Foreskin keratinocyte (primary cell): ENCODE measurements at places on chromosomes 6 and 20.

- no peak for DNase-seq
These were observed 8.2 kb upstream of the SHLD1 start for GRCh38 chr20:5742041-5742440.

GRCh38 chr6:46419576-46420002 lies 71.7 kb downstream of the RCAN2 start:
- peak; percentile 39 for DNase-seq

DNA sequence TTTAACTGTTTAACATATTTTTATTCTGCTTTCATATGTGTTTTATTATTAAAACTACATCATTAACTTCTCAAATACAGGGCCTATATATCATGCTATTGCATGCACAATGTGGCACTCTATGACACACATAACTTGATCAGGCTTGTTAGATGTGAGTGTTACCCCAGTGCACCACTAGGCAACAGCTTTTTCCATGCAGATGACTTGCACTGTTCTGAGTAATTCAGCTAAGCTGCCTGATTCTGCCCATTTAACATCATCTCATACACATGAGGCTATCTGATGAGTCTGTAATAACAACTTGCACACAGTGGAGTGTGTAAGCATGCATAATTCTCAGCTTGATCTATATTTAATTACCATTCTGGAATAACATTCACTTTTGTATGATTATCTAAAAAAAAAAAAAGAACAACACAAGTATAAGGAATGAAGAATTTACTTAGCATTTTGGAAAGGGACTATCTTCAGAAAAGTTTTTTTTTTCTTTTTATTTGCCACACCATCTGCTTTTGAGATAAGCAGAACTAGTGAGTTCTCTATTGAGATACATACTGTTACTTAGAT lies 83.1 kb downstream of the GRM1 start:
- DNase-seq = peak; percentile 83

- no peak for DNase-seq
These were observed 280.0 kb downstream of the BMP7 start for GRCh38 chr20:56986476-56986875.

- peak; percentile 32 for DNase-seq
These were observed 621.2 kb upstream of the EYS start for GRCh38 chr6:66328200-66328599.

DNA sequence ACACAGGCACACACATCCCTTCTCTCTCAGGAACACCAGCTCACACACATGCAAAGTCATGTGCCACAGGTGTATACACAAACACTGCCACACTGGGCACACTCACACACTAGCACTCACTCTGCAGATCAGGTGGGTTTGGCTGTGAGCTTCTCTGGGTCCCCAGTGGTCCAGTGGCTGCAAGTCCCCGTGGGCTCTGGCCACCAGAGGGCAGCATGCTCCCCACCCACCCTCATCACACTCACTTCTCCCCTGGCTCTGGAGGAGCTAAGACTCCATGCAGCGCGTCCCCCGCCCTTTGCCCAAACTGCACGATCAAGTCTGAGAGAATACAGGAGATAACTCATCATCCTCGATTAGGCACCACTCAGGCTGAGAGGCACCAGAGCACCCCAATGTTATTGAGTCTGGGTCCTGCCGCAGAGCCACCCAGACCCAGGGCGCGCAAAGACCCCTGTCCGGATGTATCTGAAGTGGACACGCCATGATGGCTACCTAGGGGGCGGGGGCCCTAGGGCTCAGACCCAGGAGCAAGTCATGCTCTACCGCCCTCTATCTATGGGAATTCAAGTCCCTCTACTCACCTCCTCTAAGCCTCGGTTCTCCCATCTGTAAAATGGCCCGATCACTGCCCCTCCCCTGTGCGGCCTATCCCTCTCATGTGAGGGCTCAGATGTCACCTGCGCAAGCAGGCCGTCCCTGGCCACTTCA lies 90.5 kb downstream of the GRM4 start:
- no peak for DNase-seq

DNA sequence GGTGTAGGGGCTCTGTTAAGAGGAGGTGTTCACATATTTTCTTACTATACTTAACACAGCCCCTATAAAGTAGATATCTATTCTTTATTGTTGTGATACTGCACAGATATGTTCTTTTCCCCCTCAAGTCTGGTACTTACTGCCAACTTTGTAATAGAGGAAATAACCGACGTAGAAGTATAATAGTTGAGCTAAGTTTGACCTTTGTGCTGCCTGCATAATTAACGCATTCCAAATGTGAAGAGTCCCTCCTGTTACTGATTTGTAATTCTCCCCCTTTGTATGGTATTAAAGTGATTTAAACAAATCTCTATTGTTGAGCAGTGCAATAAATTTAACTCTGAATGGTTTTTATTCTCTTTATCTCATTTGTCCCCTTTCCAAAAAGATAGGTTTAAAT lies 39.0 kb downstream of the PHF3 start:
- DNase-seq = no peak

DNA sequence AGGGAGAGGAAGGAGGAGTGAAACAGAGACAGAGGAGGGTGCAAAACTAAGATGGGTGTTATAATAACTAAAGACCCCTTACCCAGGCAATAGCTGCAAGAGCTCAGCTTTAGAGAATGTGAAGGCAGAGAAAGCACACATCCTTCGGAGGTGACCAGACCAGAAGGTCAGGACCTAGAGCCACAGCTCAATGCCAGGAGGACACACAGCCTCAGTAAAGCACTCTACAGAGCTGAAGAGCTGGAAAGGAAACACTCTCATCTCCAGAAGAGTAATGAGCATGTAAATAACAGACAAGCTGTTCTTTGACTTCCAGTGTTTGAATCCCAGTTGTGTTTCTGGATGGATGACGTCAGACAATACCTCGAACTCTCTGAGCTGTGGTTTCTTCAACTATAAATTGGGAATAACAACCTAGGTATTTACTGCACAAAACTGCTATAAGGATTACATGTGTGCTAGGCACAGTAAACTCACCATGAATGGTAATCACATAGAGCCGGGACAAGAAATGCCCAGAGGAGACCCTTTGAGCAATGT lies 63.2 kb downstream of the MAP3K5 start:
- DNase-seq = no peak

DNA sequence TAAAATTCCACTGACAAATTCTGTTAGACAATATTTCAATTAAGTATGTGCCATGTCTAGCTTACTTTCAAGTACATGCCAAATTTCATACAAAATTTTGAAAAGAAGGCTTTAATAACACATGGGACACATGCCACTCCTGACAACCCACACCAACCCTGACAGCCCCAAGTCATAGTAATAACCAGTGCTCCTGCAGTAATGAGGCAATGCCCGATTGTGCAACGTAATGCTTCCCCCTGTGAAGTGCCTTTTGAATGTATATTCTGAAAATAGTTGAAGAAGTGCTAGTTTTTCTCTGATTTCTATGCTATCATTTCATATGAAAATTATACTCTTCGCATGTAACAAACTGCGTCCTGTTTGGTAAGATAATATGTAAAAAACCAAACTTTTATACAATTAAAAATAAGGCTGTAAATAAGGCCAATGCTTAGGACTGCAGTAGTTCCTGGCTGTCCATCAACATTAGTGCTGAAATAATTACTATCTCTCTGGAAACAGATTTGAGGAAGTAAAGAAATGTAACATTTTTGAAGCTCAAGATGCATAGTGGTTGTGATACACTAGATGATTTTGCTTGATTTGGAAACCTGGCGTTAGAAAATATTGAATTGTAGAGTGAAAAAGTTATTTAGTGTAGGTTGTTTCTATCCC lies 125.8 kb upstream of the BCLAF1 start:
- no peak for DNase-seq

- no peak for DNase-seq
These were observed 46.2 kb downstream of the CDS2 start for GRCh38 chr20:5172903-5173463.

GRCh38 chr6:151075527-151075926 lies 164.2 kb upstream of the AKAP12 start:
- peak; percentile 51 for DNase-seq

- no peak for DNase-seq
These were observed 95.6 kb downstream of the SNAP25 start for GRCh38 chr20:10314198-10314597.

GRCh38 chr6:4489538-4489937 lies 286.7 kb upstream of the CDYL start:
- DNase-seq = no peak

GRCh38 chr6:449057-449430 lies 57.5 kb downstream of the IRF4 start:
- no peak for DNase-seq

DNA sequence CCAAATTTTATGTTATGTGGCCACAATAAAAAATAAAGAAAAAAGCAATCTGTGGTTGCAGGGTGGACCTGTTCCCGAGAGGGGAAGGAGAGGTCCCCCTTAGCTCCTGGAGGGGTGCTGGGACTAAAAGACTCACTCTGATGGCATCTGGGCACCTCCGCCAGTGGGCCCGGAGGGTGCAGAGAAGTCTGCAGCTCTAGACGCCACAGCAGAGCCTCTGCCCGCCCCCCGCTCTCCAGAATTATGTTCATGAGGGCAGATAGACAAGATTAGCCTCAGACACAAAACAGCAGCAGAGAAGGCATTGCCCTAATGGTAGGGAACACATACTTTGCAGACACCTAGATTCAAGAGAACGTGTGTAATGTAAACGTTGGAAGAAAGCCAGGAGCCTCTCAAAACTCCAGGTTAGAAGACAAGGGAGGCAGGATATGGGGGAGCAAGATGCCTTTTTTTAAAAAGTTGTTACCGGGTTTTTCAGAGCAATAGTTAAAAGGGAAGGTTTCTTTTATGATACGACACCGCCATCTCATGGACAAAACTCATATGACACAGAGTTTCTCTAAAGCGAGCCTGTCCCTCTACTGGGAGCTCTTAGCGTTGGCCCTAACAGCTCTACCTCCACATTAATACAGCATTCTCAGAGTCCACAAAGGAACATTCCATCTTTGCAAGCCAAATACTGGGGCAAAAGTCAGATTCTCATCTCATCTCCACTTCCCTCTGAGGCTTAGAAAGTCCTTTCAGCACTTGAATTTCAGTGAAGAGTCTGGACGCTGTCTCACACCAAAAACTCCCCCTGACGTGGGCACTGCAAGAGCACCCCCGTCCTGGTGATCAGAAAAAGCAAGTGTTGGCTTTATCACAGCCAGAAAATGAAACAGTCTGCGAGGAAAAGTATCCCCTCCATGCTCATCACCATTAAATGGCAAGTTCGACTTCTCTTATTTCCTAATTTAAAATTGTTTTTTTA lies 47.2 kb downstream of the FOXF2 start:
- peak; percentile 54 for DNase-seq

DNA sequence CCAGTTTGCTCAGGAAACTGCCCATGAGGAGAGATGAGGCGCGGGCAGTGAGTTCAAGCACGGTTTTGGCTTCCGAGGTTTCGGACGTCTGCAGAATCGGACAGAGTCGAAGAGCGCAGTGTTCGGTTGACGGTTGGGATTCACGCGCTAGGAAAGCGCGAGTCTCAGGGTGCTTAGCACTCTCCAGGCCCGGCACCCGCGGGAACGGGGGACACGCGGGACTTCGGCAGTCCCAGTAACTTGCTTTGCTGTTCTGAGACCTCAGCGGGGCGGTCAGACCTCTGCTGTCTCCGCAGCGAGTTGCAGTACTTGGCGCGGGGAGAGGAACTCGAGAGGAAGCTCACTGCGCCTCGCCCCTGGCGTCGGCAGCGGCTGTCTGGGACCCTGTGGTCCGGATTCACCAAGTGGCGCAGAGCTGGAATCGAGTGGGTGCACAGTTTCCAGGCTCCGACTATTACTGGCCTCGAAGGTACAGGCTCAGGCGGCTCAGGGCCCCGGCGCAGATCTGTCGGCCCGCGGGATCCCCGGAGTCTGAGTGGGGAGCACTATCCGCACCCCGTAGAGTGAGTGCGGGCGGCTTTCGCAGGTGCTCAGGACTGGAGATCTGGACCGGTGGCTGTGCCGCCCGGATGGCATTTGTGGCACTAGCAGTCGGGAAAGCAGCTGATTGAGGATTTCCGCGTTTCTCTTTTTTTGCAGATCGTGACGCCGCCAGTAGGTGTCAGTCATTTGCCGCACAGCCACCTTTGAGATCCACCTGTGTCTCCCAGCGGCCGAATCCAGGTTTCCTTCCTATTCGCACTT lies at the start of gene POM121L2:
Gene POM121L2, minus strand, starts transcription at position 128 of the 804 bp plus-strand sequence. Its CDS starts 103 bp downstream, at position 25.
- DNase-seq = peak; percentile 42

- DNase-seq = no peak
These were observed 113.9 kb downstream of the EDN1 start for GRCh38 chr6:12403947-12404647.

- peak; percentile 70 for DNase-seq
These were observed 20.1 kb downstream of the SEC23B start for GRCh38 chr20:18527836-18528235.

- DNase-seq = no peak
These were observed 252.7 kb downstream of the BTBD3 start for GRCh38 chr20:12170406-12170805.

DNA sequence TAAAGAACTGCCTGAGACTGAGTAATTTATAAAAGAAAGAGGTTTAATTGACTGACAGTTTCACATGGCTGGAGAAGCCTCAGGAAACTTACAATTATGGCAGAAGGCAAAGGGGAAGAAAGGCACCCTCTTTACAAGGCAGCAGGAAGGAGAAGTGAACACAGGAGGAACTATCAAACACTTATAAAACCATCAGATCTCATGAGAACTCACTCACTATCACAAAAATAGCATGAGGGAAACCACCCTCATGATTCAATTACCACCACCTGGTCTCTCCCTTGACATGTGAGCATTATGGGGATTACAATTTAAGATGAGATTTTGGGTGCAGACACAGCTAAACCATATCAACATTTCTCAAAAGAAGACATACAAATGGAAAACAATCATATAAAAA lies 266.3 kb downstream of the EPM2A start:
- no peak for DNase-seq

- no peak for DNase-seq
These were observed 120.8 kb upstream of the EDN1 start for GRCh38 chr6:12169377-12169776.

DNA sequence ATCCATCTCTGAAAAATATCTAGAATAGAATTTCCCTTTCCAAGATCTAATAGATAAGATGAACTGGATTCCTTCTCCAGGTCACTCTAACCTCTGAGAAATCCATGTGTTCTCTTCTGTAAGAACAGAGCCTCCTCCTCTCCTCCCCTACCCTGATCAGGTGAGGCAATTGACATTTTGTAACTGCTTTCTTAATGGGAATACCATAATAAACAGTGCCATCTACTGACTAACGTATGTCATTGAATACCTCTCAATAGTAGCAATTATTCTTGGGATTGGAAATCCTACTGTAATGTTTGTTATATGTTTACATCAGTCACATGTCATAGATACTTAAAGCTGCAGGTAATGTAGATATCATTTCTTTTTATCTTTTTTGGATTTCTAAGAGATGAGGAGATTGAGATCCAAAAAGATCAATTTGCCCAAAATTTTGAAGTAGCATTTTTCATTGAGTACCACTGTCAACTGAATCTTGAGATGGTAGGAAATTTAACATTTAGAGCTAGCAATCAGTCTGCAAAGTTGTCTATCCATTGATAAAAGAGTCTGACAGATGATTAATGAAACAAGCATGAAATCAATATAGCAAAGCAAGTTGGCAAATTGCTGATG lies 365.8 kb upstream of the HSF2 start:
- peak; percentile 59 for DNase-seq

GRCh38 chr6:3402310-3403237 lies 54.3 kb downstream of the SLC22A23 start:
- DNase-seq = peak; percentile 81

GRCh38 chr6:30725713-30726505 lies 5.8 kb downstream of the TUBB start:
- DNase-seq = no peak
